Activated CD4-positive, alpha-beta T cell treated with anti-CD3 and anti-CD28 coated beads, Interleukin-2, amount 50 U/mL, for 4 hours (primary cell): ENCODE measurements at places on chromosomes 6 and 20.

DNA sequence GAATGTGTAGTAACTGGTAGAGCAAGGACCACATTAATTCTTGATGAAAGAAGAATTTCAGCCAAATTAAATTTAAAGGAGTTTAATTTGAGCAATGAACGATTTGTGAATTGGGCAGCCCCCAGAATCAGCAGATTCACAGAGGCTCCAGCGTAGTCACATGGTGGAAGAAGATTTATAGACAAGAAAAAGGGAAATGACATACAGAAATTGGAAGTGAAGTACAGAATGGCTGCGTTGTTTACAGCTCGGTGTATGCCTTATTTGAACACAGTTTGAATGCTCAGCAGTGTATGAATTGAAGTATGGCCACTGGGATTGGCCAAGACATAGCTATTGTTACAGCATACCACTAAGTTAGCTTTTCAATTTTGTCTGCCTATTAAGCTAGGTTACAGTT lies 173.6 kb upstream of the ARG1 start:
- DNase-seq = no peak

GRCh38 chr20:51517839-51518238 lies 24.7 kb downstream of the NFATC2 start:
- no peak for DNase-seq

- DNase-seq = no peak
Measured at GRCh38 chr6:27205375-27206278, 41.9 kb upstream of the PRSS16 start.

DNA sequence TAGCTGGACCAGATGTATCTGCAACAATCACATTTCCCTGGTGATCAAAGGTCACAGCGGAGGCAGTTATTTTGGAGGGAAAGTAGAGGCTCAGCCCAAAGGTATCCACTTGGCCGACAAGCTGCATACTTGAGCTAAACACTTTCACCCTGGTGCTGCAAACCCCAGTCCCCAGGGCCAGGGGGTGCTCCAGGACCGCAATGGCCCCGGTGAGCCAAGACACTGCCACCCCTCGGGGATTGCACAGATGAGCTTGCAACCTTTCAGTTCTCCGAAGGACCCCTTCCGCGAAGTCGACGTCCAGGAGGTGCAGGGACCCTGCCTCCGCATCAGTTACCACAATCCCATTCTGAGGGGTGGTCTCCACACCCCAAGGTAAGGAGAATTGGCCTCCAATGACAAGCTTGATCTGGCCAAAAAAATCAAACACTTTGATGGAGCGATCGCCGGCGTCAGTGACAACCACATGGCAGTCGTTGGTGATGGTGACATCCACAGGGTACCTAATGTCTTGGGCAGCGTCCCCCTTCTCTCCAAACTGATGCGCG lies 823 bp downstream of the NHLRC1 start:
- DNase-seq = no peak

DNA sequence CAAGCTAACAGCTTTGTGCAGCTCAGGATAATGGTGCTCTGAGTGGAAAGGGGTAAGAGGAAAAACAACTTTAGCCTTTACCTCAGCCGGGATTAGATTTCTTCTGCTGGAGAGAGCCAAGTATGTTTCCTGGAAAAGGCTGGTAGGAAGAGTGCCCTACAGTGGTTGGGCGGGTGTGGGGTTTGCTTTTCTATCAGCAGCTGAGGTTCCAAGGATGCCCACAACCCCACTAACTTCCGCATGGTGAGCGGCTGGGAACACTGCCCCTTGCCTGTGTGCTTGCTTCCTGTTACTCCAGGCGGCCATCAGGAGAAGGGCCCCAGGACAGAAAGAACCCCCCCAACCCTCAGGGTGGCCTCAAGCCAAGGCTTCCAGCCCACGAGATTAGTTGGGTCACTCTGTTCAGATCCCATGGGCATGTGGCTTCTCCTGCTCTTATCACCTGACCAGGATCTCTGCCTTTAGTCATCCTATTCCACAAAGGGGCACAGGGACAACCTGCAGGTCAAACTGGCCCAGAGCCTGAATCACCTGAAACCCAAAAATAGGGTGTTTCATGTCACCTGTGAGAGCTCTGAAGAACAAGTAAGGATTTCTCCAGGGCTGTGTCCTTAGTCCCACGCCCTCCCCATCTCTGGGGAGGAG lies 10.5 kb downstream of the MRPS18A start:
- no peak for DNase-seq

DNA sequence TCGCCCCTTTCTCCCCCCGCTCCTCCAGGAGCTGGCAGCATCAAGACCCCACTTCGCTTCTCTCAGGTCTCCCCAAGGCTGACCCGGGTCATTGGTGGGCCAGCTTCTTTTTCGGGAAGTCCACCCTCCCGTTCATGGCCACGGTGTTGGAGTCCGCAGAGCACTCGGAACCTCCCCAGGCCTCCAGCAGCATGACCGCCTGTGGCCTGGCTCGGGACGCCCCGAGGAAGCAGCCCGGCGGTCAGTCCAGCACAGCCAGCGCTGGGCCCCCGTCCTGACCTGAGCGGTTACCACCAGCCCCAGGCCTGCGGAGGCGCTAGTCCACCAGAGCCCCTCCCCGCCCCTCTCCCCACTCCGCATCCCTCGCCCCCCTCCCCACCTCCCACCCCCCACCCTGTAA lies 1.0 kb downstream of the PPDPF start:
- DNase-seq = no peak
